ENCODE measurements at places on chromosomes 3 and 15.

DNA sequence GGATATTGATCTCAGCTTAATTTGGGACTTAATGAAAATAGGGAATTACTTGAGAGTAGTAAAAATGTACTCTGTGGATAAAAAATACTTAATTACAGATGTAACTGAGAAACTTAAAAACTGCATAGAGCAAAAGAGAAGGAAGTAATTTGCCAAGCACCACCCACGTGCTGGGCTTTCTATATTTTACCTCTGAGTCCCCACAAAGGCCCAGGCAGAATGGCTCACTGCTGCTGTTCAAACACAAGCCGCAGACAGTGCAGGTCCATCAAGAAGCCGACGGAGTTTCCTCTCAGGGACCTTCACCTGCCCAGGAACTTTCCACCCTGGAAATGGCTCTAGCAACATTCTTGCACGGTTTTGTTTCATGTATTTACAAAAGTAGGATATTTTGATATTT lies 77.2 kb upstream of the TRPM1 start:
- DNase-seq, result no peak

DNA sequence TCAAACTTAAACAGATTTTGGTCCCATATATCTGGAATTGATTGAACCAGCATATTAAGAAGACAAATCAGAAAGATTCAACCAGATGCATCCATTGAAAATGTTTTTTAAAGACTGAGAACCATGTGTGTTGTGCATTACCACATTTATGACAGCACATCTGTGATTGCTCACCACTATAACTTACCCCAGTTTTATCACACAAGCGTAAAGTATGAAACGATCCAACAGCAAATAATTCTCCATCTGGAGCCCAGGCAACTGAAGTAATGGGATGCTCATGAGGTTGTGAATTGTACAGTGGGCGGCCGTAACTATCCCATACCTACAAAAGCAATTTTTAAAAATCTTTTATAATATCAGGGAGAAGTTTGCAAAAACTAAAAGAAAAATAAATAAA lies 43.2 kb downstream of the IFT80 start:
- DNase-seq, result no peak

- DNase-seq, result no peak
Observed at GRCh38 chr3:186839874-186840641, 2.5 kb upstream of the ADIPOQ start.

DNA sequence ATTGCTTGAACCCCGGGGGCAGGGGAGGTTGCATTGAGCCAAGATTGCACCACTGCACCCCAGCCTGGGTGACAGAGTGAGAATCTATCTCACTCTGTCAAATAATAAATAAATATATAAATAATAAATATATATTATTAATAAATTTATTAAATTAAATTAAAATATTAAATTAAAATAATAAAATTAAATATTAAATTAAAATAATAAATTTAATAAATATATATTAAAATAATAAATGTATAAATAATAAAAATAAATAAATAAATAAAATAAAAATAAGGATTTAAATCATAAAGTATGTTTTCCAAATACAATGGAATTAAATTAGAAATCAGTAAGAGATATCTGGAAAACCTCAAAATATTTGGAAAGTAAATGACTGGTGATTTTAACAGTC lies 43.3 kb downstream of the ATOSA start:
- no peak for DNase-seq

GRCh38 chr15:56366211-56366610 lies 985 bp downstream of the TEX9 start:
- no peak for DNase-seq

- no peak for DNase-seq
Observed at GRCh38 chr3:195105841-195106417, 165.0 kb downstream of the XXYLT1 start.
